ENCODE measurements at places on chromosomes 16 and 17.

DNA sequence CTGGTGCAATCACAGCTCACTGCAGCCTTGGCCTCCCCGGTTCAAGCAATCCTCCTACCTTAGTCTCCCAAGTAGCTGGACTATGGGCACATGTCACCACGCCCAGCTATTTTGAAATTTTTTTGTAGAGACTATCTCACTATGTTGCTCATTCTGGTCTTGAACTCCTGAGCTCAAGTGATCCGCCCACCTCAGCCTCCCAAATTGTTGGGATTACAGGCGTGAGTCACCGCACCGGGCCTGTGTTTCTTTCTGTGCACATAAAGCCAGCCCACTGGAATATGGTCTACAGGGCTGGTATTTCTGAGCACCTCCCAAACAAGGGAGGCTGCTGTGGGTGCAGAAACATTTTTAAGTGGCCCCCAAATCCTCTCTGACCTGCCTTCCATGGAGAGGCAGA, 8.4 kb downstream of the TMEM95 start:
- DNase-seq = no peak

GRCh38 chr17:45396496-45397205, 36.0 kb downstream of the ARHGAP27 start:
- DNase-seq = no peak

GRCh38 chr16:2337431-2338296, 2.9 kb downstream of the ABCA3 start:
- DNase-seq = no peak

GRCh38 chr17:15650741-15651582, 31.5 kb upstream of the FBXW10B start:
- no peak for DNase-seq

- DNase-seq = peak; percentile 91
Observed at GRCh38 chr17:49952209-49952911, 16.6 kb upstream of the DLX4 start.

DNA sequence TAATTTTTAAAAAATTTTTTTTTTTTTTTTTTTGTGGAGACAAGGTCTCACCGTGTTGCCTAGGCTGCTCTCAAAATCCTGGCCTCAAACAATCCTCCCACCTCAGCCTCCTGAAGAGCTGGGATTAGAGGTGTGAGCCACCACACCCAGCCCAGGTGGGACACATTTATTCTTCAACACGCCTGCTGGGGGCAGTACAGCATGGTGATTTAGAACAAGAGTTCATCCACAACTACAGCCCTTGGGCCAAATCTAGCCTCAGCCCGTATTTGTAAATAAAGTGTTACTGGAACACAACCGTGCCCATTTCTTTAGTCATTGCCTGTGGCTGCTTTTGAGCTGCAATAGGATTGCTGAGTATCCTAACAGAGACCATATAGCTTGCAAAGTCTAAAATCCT, 92.8 kb downstream of the KATNIP start:
- DNase-seq = no peak

- DNase-seq = no peak
Observed at GRCh38 chr17:45131616-45132319, 547 bp downstream of the PLCD3 start.

DNA sequence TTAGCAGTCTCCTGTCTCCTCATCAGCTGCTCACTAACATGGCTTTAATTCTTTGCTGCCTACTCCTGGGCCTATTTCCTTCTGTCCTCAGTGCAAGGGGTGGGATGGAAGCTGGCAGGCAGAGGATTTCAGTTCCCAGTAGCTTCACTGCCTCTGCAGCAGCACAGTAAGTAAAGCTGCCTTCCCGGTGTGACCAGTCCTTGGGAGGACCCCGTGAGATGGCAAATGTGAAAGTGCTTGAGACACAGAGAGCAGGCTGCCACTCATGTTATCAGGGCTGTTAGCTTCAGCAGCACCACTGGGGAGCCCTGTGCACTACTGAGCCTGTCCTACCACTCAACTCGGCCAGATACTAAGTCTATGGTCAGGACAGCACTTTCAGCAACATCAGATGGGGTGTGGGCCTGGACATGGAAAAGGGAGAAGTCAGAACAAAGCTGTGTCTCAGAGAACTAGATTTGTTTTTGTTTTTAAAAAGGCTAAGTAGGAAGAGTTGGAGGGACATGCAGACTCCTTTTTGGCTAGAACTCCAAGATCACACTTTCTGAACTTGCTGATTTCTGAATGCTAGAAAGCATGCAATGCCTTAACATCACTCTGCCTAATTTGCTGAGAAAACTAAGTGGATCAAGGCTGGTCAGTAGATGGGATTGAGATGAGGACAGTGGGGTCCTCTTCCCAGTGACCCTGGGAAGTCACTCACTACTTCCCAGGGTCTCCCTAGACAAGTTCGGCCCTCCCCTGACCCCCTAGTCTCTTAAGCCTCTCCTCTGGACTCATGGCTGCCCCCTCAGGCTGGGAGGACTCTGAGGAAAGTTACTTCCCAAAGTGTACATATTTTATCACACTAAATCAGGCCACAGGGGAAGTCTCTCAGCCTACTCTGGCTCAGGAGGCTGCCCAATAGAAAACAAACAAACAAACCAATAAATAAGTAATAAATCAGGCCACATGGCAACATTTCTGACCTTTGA, 1.1 kb downstream of the ACSF2 start:
- peak; percentile 62 for DNase-seq

- no peak for DNase-seq
Observed at GRCh38 chr16:81752876-81753227, 26.2 kb upstream of the PLCG2 start.

DNA sequence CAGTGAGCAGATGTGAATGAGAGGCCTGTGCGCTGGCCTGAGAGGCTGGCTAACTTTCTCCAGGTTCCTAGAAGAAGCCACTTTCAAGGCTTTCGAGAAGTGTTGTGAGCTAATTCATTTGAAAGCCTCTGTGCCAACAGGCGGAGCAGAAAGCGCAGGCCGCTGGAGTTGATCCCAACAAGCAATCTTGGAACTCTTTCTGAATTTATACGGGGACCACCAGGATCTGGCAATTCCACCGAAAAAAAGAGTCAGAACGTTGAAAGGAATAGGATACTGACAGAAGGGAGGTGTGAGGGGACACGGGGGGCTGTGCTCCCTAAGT, 71.3 kb upstream of the METRNL start:
- no peak for DNase-seq

DNA sequence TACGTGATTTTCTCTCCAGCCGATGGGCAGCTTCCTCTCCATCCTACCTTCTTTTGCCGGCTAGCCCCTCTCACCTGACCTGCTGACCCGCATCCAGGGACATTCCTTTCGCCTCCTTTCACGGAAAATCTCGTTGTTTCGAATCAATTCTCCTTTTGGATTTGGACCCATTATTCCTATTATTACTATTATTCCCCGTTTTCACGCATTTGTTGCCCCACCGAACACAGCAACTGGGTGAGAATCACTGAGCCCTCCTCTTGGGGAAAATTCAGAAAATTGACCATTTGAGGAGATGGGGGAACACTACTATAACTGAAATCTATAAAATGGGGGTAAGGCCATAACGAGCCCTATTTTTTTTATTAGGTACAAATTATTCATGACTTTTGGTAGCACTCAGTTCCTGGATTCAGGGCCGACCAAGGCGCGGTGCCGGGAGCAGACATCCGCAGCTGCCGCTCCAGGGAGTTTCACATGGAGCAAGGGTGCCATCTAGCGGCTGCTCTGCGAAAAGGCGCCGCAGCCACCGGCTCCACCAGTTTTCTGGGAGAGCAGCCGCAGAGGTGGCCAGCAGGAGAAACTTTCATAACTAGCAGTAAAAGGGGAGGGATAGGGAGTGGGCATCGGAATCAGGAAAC, 3.3 kb upstream of the HOXB8 start:
- DNase-seq = peak; percentile 74

GRCh38 chr16:3007059-3007956, 5.4 kb upstream of the CLDN9 start:
- peak; percentile 41 for DNase-seq
